ENCODE measurements at places on chromosomes 5 and 9.

- H3K27ac ChIP-seq = no peak overlapping the region
- peaks cover 11% of the 10 kb centered on the region for H3K4me1 ChIP-seq
- H3K4me3 ChIP-seq = no peak overlapping the region
- DNase-seq = no peak
Measured at GRCh38 chr5:168525856-168526255, 3.2 kb upstream of the FBLL1 start.

GRCh38 chr9:27676827-27677226 lies 103.5 kb upstream of the C9orf72 start:
- H3K4me3 ChIP-seq = no peak overlapping the region
- no peak overlapping the region for H3K27ac ChIP-seq
- no peak for DNase-seq
- H3K4me1 ChIP-seq = peaks cover 5% of the 10 kb centered on the region
- H3K36me3 ChIP-seq = no peaks in the 10 kb centered on the region
- H3K27me3 ChIP-seq = peaks cover 8% of the 10 kb centered on the region

GRCh38 chr9:6414247-6414641 lies 1.2 kb downstream of the UHRF2 start:
- H3K4me1 ChIP-seq = peaks cover 39% of the 10 kb centered on the region
- peaks cover 43% of the 10 kb centered on the region for H3K36me3 ChIP-seq
- peaks cover 17% of the 10 kb centered on the region for H3K27me3 ChIP-seq
- peak; percentile 10 for DNase-seq

DNA sequence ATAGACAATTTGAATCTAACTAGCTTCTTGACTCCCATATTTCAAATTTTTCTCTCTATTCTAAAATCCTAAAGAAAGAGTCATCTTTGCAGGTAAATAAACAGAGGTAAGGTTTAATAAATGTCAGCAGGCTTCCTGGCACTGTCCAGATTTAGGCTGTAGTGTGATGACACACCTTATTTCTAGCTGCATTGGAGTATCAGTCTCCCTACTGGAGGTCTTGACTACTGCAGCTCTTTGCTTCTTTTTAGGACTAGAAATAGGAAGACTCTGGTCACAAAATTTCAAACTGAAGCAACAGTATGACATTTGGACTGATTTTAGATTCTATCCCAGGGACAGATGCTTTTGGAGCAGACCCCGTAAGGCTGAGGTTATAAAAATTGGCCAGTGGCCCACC lies 40.7 kb upstream of the PPP3R2 start:
- DNase-seq = no peak
- no peaks in the 10 kb centered on the region for H3K36me3 ChIP-seq
- no peak overlapping the region for H3K4me3 ChIP-seq
- no peaks in the 10 kb centered on the region for H3K4me1 ChIP-seq

GRCh38 chr5:1437226-1437829 lies 7.9 kb downstream of the SLC6A3 start:
- no peak overlapping the region for H3K4me3 ChIP-seq
- no peak for DNase-seq

DNA sequence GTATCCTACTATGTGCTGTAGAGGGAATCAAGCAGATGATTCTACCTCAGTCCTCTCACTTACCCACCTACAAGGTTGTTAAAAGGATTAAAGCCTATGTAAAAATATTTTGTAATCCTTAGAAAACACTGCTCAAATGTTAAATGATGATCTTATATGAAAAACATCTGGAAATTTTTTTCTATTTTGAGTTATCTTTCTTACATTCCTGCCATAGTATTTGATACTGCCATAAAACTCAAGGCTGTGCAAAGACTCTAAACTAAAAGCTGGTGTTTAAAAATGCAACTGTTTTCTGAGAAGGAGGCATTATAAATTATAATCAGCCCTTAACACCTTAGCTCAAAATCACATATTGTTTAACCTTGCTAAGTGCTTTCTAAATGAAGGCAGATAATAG lies 474.2 kb downstream of the PRELID2 start:
- H3K4me3 ChIP-seq = no peak overlapping the region
- DNase-seq = no peak
- H3K4me1 ChIP-seq = no peaks in the 10 kb centered on the region
- no peak overlapping the region for H3K27ac ChIP-seq

DNA sequence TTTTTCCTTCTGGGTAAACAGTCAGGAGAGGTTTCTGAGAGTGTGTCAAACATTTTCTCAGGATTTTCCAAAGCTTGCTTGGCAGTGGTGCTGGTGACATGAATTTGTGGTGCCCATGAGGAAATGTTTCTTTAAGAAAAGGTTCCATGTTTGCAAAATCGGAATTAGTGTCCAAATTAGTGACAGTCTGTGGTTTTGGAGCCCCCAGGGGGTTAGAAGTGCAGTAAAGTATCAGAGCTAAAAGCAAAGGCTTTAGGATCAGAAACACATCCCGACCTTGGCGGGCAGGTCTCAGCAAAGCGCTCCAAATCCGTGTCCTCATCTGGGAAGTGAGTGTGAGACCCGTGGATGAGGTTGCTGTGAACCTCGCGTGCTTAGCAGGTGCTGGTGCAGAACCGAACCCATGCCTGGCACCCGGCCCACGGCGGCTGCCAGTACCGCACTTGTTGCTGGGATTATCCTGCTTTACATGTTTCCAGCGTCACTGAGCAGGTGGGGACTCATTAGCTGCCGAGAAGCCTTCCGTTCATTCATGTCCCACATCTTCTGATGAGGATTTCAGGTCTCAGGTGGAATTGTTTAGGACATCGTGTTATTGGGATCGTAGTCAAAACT lies 70.8 kb upstream of the COL5A1 start:
- H3K36me3 ChIP-seq = no peaks in the 10 kb centered on the region
- H3K27me3 ChIP-seq = peaks cover 3% of the 10 kb centered on the region
- peak overlapping the region; percentile 86 for H3K27ac ChIP-seq
- no peak overlapping the region for H3K4me3 ChIP-seq
- no peak for DNase-seq
- H3K4me1 ChIP-seq = peaks cover 23% of the 10 kb centered on the region

DNA sequence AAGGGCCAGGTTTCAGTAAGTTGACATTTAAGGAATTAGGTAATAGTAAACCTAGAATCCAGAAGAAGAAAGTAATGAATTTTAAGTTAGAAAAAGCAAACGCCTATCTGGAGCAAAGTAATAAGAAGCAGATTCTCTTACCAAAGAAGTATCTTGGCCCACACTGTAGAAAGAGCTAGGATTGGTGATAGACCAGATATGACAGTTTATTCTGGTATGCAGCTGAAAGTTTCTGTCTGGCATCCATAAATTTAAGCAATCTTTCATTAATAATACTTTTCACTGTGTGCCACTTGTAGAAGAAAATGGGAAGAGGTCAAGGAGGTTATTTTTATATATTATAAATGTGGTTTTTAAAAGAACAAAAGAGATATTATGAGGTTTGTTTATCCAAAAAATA lies 3.0 kb downstream of the RECK start:
- DNase-seq = no peak
- H3K27me3 ChIP-seq = no peaks in the 10 kb centered on the region
- peaks cover 25% of the 10 kb centered on the region for H3K36me3 ChIP-seq
- peaks cover 43% of the 10 kb centered on the region for H3K4me1 ChIP-seq

- H3K4me3 ChIP-seq = no peak overlapping the region
- no peak overlapping the region for H3K27ac ChIP-seq
- H3K36me3 ChIP-seq = no peaks in the 10 kb centered on the region
- no peak for DNase-seq
- no peaks in the 10 kb centered on the region for H3K4me1 ChIP-seq
Measured at GRCh38 chr5:148623741-148624140, 30.6 kb downstream of the HTR4 start.

Data from nephron progenitor cell (in vitro differentiated cells).